Right ventricle myocardium inferior (tissue), 1 donor: ENCODE measurements at places on chromosomes 12 and 14.

- no peak for DNase-seq
Measured at GRCh38 chr12:103326190-103326589, 169.6 kb downstream of the C12orf42 start.

GRCh38 chr12:57276935-57277563 lies 26.1 kb upstream of the STAC3 start:
- no peak for DNase-seq

DNA sequence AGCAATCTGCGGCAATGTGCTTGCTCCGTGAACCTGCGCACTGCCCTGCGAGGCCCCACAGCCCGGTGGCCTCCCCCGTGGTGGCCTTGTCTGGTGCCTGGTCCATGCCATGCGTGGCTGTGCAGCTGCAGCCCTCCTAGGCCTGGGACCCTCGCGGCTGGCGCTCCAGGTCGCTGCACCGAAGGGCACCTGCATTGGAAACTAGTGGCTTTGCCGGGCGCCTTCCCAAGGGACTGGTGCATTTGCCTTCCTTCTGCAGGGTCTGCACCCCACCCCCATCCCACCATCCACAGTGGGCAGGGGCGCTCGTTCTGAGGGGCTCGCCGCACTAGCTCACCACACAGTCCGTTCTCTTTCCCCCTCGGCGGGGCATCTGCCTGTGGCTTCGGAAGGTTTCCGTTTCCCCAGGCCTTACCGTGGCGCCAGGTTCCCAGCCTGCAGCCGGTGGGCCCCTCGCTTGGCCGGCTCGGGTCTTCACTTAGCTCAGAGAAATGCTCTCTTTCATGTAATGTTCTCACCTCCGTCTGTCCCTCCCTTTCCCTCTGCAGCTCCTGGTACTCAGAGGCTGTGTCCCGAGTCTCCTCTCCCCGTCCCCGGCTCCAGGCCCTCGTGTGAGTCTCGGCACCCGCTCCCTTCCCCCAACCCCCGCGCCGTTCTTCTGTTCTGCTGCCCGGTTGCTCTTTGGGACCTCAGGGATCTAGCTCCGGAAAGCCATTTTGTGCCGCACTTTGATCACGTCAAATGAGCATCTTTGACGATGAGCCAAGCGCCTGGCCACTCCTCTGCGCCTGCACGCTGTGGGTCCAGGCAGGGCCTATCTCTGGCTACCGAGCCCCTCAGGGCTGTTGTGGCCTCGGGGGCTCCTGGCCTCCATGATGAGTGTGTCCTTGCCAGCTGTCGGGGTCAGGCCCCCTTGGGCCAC lies 31.9 kb downstream of the JAG2 start:
- DNase-seq = peak; percentile 45

DNA sequence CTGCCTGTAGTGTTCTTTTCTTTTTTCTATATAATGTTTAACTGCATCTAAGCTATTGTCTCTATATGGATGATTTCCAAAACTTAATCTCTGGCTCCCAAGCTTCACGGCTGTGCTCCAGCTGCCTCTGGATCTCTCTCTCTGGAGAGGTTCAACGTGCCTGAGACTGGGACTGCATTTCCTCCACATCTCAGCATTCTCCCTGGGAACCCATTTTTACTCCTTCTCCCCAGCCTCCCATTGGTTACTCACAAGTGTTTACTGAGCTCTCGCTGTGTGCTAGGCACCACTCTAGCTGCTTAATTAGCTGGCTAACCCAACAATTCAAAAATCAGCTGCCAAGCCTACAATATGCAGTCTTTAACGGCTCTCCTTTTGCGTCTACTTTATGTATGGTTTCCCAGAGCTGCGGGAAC lies 34.7 kb downstream of the FBXL14 start:
- DNase-seq = no peak

DNA sequence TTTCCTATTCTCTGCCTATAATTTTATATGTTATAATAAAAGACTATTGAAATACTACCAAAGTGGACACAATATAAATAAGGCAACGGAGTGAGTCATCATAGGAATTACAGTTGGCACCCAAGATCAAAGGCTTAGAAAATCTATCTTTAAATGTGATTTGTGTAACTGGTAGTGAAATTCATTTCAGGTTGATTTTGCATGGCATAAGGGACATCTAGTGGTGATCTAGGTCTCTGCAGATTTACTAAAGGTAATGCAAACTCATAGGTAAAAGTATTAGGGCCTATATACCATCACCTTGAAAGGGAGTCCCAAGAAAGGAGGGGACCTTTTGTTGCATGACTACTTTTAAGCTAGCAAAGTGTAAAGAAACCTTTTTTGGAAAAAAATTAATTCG lies 527.2 kb downstream of the NRXN3 start:
- no peak for DNase-seq

DNA sequence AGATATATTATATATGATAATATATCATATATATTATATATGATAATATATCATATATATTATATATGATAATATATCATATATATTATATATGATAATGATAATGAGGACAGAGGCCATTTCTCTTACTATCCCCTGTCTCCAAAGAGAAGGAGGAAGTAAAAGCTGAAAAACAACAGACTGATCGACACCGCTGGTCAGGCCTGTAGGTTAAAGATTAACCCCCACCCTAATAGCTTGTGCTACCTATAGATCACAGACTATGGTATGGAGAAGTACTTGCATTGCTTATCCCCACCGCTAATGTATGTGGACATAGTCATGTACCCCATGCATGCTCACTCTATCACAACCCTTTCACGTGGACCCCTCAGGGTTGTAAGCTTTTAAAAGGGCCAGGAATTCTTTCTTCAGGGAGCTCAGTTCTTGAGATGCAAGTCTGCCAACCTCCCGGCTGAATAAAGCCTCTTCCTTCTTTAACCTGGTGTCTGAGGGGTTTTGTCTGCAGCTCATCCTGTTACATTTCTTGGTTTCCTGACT lies 786.1 kb upstream of the TMEM132C start:
- DNase-seq = no peak

DNA sequence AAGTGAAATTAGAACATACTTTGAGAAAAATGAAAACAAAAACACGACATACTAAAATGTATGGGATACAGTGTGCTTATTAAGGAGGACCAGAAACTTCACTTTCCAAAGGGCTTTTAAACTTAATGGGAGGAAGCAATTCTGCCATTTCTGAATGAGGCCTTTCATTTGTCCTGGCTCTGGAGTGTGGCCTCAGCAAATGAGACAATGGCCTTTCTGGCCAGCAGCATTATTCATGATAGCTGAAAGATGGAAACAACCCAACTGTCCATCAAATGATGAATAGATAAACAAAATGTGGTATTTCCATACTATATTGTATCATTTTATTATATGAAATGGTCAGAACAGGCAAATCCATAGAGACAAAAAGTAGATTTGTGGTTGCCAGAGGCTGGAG lies 338.6 kb downstream of the CEP128 start:
- no peak for DNase-seq

DNA sequence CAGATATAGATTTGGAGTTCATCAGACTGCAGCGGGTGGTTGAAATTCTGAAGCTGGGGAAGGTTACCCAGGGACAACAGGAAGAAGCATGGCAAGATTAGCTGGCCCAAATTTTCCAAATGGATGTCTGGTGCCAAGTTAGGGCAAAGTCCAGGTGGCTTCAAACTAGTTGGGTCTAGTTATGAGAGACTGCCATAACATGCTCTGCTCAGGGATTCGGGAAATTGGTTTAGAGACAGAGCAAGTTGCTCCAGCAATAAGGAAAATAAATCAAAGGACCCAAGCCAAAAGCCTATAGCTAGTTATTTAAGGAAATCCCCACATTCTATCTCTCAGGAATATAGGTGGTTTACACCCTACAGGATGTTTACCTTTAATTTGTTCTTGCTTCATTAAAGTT lies 125.7 kb upstream of the BTG1 start:
- no peak for DNase-seq

GRCh38 chr14:52917735-52918134 lies 33.1 kb downstream of the FERMT2 start:
- no peak for DNase-seq
